Activated T-helper 1 cell treated with anti-CD3 and anti-CD28 coated beads, Interleukin-2, amount 50 U/mL, for 16 hours (primary cell): ENCODE measurements at places on chromosomes 6 and 20.
A peak's percentile ranks its signal among the peaks of the same experiment; 100 is the strongest.

GRCh38 chr6:120590611-120591010 lies 743.7 kb downstream of the TBC1D32 start:
- no peak for DNase-seq

- DNase-seq: no peak
These were observed 54.7 kb upstream of the TRIM39 start for GRCh38 chr6:30272032-30272431.

DNA sequence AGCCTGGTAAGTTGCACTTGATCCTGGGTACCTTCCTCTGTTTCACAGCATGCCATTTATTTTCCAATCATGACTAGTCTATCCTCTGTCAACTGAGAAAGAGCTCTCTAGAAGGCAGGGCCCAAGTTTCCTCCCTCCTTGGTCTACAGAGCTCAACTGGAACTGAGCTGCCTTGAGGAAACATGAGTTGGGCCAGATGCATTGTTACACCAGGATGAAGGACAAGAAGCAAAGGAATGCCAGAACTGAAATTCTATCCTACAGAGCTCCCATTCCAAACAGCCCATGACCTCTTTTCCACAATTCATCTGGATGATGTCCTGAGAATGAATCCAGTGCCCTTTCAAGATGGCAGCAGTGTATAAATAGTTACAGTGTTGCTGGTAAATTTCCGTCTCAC lies 66.7 kb upstream of the E2F3 start:
- DNase-seq: no peak

- DNase-seq: no peak
These were observed 448.8 kb downstream of the RNF144B start for GRCh38 chr6:18835976-18836375.

GRCh38 chr20:12455148-12455547 lies 537.5 kb downstream of the BTBD3 start:
- no peak for DNase-seq

DNA sequence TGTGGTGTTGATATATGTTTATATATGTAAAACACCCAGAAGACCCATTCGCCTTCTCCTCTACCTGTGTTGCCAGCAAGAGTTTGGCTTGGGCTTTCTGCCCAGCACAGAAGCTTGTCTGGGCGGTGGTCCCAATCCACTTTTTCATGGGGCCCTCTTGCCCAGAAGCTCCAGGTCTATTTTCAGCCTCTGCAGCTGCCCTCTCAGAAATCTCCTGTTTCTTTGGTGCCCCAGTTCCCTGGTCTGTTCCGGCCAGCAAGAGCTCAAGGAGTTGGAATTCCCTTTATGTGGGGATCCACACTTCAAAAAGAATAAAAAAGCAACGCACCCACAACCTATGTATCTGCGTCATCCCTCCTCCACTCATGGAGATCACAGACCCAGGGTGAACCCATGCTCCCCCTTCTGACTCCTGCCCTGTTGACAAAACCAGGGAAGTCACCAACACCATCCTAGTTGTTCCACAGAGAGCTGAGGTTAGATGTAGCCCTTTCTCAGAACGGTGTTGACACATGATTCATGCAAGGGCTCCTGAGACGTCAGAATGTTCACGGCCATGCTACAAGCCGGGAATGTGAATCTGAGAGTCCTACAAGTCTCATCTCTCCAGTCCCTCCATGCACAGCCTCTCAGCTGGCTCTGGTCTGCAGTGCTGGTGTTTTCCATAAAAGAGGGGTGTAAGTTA lies 156.8 kb upstream of the RIN2 start:
- DNase-seq: no peak

- no peak for DNase-seq
These were observed 154.3 kb downstream of the NFATC2 start for GRCh38 chr20:51388227-51388626.

- DNase-seq: no peak
These were observed 10.7 kb upstream of the PRR18 start for GRCh38 chr6:166318649-166319600.

GRCh38 chr20:34872622-34873224 lies at the start of gene GGT7:
Gene GGT7, minus strand, starts transcription at chr20:34872856. Its CDS starts 41 bp downstream, at chr20:34872815.
- peak; percentile 80 for DNase-seq

GRCh38 chr20:8139899-8140298 lies 7.8 kb downstream of the PLCB1 start:
- DNase-seq: no peak

- no peak for DNase-seq
These were observed 810.6 kb downstream of the EPHA7 start for GRCh38 chr6:92608751-92609150.

DNA sequence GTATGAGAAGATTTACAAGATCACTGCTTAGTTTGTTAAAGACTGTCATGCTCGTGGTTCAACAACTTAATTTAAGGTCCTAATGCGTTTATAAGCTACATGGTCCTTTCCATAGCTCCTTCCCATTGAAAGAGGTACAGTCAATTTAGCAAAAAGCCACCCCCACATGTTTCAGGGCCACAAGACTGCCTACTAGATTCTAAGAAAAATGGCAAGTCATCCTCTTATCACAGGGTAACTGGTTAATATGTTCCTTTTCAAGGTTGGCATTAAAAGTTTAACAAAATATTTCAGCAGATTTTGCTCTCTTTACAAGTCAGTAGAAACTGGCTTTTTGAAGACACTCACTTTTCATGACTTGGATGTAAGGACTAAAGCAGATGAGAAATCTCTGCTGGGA lies 15.7 kb downstream of the GSTA3 start:
- DNase-seq: no peak

DNA sequence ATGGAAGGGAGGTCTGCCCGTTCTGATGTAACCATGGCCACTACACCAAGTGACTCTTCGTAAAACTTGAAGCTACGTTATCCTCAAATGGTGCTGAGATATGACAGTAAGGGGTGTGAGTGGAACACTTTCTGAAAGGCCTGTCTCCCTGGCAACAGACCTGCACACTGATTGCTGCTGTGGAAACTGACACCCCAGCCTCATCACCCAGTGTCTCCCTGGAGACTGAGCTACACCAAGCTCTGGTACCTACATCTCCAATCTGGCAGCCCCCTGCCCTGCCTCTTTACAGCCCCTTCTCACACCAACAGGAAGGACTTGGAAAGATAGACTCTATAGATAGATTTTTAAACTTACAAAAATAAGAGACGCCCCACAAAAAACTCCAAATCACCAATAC lies 13.2 kb downstream of the PI16 start:
- DNase-seq: no peak

- DNase-seq: peak; percentile 55
These were observed 95.4 kb downstream of the KHDC1L start for GRCh38 chr6:73129653-73130443.

DNA sequence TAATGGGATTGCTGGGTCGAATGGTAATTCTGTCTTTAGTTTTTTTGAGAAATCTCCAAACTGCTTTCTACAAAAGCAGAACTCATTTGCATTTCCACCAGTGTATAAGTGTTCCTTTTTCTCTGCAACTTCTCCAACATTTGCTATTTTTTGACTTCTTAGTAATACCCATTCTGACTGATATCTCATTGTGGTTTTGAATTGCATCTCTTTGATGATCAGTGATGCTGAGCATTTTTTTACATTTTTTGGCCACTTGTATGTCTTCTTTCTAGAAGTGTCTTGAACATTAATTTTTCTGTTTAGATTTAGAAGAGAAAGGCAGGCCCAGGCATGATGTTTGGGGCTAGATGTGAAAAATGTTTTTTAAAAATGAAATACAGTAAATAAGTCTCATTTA lies 553.1 kb upstream of the MAN1A1 start:
- no peak for DNase-seq
